ENCODE measurements at places on chromosomes 4 and X.
A peak's percentile ranks its signal among the peaks of the same experiment; 100 is the strongest.

DNA sequence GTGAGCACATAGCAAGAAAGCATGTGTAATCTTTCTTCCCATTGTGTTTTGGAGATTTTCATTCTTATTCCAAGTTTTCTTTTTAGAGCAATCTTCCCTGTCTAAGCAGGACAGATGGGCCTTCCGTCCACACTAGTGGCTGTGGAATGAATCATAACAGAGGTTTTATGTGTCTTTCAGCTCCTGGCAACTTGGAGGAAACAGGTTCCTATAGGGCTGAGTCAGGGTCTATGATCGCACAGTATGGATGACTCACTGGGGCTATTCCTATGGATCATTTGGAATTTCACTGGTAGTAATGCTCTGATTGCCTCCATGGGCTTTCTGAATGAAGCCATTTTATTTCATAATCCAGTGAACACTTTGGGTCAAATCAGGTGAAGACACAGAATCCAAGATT, 51.8 kb upstream of the CBLL2 start:
- no peak for DNase-seq

DNA sequence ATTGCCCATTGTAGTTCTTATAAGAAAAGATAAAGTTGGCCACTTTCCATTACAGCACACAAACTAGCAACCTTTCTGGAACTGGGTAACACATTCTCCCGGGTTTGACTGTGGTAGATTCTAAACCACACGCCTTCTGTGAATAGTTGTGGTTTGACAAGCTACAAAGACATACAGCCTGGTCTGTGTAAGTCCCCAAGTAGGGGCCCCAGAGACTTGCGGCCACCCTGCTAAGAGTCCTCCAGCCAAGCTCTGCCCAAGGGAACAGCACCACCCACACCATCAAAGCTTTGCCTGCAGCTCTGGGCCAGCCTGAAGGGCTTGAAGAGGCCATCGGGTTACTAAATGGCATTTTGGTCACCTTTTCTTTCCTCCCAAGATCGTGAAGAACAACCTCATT, 203.4 kb downstream of the MAML3 start:
- no peak for DNase-seq

DNA sequence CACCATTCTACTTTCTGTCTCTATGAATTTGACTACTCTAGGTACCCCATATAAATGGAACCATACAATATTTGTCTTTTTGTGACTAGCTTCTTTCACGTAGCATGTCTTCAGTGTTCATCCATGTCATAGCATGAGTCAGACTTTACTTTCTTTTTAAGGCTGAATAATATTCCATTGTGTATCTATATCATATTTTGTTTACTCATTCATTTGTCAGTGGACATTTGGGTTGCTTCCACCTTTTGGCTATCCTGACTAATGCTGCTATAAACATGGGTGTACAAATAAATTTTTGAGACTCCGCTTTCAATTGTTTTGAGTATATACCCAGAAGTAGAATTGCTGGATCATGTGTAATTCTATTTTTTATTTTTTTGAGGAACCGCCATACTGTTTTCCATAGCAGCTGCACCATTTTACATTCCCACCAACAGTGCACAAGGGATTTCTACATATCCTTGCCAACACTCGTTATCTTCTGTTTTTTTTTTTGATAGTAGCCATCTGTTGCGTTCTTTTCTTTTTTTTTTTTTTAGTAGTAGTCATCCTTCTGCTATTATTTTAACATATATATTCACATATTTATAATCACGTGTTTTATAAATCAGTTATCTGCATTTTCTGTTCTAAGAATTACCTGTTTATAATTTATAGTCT, 158.0 kb upstream of the MED14 start:
- no peak for DNase-seq

- DNase-seq, result no peak
Observed at GRCh38 chr4:45985038-45985437, 138.8 kb downstream of the GABRG1 start.

- DNase-seq, result no peak
Observed at GRCh38 chrX:20796450-20796849, 529.7 kb upstream of the RPS6KA3 start.

GRCh38 chr4:105780176-105780575, 71.6 kb downstream of the GSTCD start:
- DNase-seq, result no peak

- DNase-seq, result no peak
Observed at GRCh38 chrX:97705936-97706335, 822.2 kb downstream of the RPA4 start.

GRCh38 chr4:2245057-2245786, 3.3 kb upstream of the HAUS3 start:
- no peak for DNase-seq

DNA sequence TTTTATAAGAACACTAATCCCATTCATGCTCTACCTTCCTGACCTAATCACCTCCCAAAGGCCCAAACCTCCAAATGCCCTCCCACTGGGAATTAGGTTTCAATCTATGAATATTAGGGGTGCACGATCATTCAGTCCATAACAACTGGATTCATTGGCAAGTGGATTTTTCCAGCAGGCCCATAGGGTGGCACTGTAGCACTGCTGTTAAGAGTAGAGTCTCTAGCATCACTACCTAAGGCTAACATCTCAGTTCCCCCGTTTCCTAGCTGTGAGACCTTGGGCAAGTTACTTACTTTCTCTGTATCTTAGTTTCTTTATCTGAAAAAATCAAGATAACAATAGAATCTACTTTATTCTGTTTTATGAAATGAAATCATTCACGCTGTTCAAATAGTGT, 315.8 kb downstream of the STIM2 start:
- DNase-seq, result peak; percentile 67

- DNase-seq, result no peak
Observed at GRCh38 chr4:48967631-48968030, 18.4 kb upstream of the CWH43 start.

DNA sequence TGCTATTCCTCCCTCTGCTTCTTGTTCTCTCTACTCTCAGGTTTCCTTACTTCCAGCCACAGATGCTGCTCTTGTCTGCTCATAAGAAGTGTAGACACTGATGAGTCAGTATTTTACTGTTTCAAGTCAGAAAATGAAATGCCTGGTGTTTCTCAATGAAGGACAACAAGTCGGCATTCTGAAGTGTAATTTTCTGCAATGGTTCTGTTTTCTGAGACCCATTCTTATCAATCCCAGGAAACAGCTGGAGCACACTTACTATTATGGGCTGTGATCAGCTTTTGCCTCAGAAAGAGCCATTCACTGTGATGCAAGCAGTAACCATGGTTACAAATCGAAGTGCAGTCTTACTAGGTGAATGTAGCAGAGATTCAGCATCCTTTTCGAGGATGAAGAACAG, 42.0 kb downstream of the SLC4A4 start:
- no peak for DNase-seq

DNA sequence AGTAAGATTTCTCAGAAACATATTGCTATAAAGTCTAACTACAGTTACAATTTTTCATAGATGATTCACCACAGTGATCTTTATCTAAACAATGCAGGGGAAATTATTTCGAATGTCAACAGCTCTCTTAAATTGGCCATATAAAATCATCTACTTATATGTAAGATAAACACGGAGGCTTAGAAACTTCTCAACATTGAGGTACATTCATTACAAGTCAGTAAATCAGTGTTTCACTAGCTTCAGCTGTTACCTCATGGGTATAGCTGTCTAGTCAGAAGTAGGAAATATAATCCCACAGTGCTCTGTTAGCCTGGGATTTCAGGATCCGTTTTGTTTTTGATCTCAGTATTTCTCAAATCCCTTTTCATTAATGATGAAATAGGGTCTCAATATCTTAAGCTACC, 43.2 kb downstream of the PCDH7 start:
- no peak for DNase-seq

DNA sequence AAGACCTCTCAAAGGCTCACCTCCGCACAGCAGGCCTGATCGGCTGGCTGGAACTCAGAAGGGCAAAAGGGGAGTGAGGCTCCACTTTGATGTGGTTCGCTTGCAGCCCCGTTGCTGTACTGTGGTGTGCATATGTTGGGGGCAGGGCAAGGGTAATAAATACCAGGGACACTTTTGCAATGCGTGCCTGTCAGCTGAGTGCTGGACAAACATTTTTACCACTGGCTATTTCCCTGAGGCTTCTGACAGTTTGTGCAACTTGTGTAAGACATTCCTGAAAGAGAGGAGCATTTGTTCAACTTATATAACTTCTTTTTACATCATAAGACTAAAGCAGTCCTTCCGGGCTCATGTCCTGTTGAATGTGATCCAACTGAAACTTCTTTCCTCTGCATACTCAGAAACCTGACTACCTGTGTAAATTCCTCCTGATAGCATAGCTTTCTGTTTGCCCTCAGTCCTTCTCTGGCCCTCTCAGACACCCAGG, 82.3 kb downstream of the SPRY1 start:
- no peak for DNase-seq

DNA sequence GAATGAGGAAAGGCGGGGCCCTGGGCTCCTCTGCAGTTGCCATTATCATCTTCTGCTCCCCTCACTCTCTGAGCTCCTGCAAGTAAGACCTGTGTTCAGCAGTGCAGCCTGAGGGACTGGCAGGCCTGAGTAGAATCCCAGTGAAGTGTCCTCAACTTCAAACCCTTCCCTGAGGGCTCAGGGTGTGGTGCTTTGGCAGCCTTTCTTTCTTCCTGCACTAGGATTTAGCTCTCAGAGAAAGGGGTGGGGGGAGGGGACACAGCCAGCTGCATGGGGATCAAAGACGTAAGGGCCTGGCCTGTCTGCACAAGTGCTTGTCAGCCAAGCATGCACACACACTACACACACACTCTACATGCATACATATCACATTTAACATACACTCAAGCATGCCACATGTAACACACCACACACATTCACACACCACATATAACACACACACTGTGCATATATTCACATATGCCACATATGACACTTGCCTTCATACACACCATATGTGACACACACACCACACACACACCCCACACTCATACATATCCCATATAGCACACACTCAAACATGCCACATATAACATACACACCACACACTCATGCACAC, 223.4 kb upstream of the RPL34 start:
- DNase-seq, result no peak

DNA sequence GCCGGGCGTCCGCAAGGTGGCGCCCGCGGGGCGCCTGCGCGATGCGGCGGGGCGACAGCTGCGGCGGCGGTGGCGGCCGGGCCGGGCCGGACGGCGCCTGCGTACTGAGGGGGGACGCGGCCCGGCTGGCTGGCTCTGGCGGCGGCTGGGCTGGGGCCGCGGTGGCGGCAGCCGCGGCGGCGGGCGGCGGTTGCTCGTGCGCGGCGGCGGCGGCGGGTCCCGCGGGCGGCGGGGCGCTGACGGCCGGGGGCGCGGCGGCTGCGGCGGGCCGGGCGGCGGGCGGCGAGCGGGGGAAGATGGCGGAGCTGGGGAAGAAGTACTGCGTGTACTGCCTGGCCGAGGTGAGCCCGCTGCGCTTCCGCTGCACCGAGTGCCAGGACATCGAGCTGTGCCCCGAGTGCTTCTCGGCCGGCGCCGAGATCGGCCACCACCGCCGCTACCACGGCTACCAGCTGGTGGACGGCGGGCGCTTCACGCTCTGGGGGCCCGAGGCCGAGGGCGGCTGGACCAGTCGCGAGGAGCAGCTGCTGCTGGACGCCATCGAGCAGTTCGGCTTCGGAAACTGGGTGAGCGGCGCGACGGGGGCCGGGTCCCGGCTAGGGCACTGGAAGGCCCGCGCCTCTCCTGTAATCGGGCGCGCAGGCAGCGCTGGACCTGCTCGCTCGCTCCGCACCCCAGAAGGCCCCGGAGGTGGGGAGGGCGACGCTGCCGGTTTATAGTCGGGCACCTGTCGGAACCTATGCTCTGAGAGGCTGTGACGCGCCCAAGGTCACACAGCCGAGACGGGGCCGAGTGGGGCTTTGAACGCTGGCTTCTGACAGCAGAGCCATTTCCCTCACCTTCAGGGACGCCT, at the start of gene TADA2B:
Gene TADA2B, plus strand, starts transcription at position 89 of the 853 bp plus-strand sequence. Its CDS starts 208 bp downstream, at position 297.
- DNase-seq, result no peak

DNA sequence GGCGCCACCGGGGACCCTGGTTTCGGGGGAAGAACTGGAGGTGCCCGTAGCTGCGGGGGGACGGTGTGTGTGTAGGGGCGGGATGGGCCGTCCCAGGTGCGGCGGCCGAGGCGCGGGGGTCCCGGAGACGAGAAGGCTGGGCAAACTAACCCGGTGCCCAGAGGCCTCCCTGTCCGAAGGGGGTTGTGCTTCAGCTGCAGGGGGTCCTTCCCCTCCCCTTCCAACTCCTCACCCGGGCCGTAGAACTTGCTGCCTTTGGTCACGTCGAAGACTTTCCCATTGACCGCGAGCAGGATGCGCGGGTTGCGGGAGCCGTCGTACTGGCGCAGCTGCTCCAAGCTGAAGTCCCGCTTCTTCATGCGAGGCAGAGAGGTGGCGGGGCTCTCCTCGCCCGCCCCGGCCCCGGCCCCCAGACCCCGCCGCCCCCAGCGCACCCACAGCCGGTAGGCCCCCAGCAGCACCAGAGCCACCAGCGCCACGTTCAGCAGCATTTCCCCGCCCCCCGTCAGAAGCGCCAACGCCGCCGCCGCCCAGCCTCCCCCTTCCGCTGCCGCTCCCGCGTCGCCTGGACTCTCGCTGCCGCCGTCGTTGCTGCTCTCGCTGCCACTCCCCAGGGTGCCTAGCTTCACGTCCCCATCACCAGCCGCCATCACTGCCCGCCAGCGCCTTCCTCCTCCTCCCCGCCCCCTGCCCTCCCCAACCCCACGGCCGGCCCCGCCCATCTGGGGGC, at the start of gene PGRMC2:
Gene PGRMC2, minus strand, starts transcription at position 673 of the 730 bp plus-strand sequence. Its CDS starts 23 bp downstream, at position 650.
- DNase-seq, result no peak

DNA sequence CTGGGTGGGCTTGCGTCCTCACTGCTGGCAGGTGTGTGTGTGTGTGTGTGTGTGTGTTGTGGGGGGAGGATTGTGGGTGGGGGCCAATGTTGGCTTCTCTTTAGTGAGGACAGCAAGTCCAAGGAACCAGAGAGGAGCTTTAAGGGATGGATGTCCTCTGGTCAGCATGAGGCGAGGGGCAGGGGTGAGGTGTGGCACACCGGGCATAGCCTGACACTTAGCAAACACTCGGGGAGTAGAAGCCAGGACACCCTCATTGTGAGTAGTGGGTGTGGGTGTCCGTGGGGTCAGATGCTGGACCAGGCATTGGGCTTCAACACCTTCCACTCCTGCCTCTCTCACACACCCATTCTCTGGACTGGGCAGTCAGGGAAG, 2.8 kb downstream of the SORCS2 start:
- no peak for DNase-seq

Measured in NCI-H2081 treated with DMSO at 0.1 percent for 48 hours (cell line).